Globus pallidus (tissue), 1 donor: ENCODE measurements at places on chromosomes 13 and 19.
A peak's percentile ranks its signal among the peaks of the same experiment; 100 is the strongest.

DNA sequence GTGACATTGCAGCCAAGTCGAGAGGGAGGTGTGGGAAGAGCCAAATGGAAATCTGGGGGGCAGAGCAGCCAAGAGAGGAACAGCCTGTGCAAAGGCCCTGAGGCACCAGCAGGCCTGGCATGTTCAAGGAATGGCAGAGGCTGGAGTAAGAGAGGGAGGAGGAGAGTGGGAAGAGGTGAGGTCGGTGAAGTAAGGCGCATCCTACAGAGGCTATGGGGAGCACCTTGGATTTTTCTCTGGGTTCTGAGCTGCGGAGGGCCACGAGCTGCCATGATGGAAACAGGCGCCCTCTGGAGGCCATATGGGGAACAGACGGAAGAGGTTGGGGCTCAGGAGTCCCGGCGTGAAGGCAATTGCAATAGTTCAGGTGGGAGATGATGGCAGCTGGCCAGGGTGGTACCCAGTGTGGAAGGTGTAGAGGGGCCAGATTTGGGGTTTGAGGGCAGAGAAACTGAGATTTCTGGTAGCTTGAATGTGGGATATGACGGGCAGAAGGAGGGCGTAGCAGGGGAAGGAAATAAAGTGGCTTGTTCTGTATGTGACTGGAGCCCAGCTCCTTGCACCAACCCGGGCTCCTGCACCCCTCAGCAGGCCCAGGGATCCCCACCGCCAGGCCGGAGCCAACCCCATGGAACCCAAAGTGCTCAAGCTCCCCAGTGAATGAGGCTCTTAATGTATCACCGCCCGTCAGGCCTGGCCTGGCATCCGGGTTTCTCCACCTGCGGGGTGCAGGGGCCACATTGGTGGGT is 20.5 kb upstream of the STRN4 start:
- no peak for DNase-seq

GRCh38 chr13:38590796-38591507 is 95.9 kb upstream of the FREM2 start:
- DNase-seq = no peak

DNA sequence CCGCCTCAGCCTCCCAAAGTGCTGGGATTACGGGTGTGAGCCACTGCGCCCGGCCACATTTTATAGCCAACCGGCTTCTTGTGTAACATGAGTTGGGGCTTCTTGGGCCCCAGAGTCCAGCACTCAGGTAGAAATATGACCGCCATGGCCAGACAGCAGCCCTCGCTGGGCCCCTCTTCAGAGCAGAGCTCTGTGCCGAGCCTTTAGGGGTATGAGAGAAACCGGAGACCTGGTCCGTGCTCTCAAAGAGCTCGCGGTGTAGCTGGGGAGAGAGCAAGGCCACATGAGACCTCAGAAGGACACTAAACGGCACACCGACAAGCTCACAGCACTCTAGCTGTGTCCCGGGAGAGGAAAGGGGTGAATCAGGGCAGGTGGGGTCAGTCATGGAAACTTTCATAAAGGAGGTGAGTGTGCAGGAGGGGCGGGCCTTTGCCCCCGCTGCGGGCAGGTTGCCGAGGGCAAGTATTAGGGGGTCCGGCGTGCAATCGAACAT is 15.8 kb downstream of the ACTN4 start:
- no peak for DNase-seq

GRCh38 chr13:46389457-46390451 is 2.7 kb upstream of the RUBCNL start:
- peak; percentile 98 for DNase-seq

DNA sequence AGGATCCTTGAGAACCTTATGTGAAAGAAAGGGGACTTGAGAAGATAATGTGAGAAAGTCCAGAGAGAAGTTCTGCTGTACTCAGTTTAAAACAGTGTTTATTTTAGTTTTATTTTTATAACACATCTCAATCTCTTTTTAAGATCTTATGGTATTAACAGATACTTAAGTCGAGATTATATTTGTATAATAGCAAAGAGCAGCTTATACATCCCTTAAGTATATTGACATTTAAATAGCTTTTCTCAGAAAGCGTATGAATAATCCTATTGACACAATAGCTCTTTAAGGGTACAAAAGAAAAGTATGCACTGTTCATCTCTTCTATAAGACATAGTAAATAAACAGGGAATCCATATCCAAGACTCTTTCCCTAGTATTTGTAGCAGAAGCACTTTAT is 42.2 kb downstream of the TDRD3 start:
- no peak for DNase-seq

DNA sequence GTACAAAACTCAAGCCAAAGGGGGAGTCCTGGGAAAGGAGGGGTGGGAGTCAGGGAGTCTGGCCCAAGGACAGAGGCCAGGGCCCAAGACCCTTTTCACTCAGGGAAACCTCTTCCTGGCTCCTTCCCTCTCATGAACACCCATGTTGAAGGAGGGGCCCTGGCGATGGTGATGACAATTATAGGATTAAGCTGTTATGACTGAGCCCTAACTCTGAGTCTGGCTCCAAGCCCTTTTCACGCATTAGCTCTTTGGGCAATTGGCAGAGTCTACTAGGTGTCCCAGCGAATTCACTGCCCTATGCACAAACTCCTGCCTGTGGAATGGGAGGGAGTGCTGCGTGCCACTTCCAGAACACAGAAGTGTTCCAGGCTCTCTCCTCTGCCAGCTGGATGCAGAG is 20.7 kb downstream of the ZNF575 start:
- DNase-seq = no peak

GRCh38 chr13:111161601-111162600 is 46.8 kb downstream of the ARHGEF7 start:
- no peak for DNase-seq

GRCh38 chr13:51562011-51562671 is 22.1 kb upstream of the WDFY2 start:
- no peak for DNase-seq

DNA sequence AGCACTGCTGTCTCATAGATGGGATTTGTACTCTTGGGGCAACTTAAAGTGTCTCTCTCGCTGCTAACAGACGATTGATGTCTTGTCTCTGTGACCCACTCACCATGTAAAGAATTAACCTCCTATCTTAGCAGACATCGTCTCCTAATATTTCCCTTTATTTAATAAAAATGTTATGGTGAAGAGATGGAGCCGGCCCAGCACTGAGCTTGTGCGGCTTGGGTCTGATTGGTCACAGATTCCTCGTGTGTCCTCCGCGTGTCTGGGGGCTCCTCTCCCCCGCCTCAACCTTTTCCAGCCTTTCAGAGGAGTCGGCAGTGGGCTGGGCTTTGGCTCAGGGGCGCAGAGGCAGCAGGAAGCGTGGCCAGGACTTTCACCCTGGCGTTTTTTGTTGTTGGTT is 13.2 kb upstream of the CRTC1 start:
- DNase-seq = no peak

DNA sequence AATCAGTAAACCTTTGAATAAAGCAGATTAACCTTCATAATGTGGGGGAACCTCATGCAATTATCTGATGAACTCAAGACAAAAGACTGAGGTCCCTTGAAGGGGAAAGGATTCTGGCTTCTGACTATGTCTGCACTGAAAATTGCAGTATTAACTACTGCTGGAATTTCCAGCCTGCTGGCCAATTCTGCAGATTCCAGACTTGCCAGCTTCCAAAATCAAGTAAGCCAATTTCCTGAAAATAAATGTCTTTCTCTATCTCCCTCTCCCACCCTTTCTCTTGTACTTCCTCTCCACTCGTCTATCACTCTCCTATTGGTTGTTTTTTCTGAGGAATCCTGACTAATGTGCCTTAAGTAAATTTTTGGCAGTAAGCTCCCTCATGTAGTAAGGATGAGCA is 1479.9 kb upstream of the PRR20A start:
- DNase-seq = no peak

DNA sequence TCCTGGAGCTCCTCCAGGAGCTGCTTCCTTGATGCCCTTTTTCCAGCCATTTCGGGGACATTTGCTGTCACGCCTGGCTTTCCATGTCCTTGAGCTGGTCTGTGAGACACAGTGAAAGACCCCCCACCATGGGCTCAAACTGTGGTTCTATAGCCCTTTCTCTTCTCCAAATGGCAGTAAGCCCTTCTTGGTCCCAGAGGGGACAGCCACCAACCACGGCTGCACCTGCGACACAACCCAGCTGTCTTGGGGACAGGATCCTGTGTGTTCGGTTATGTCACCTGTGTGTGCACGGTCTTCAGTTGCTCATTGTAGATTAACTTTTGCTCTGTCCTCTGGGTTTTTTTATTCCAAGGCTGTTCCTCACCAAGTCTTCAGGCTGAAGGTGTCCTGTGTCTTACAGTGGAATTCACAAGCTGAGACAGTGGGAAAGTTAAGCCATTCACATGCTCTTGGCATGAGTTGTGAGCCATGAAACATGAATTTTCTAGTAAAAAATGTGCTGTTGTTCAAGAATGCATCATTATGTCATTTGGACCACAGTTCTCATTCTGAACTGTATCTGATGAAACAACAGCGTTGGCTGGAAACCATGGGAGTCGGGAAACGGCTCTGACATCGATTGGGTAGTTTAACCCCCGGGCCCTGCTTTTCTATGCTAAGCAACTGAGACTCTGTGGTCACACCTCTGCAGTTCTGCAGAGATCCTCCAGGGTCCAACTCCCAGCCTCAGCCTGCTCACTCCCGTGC is 129.5 kb upstream of the MCF2L start:
- no peak for DNase-seq

GRCh38 chr13:32038343-32038742 is 6.8 kb downstream of the FRY start:
- DNase-seq = no peak

DNA sequence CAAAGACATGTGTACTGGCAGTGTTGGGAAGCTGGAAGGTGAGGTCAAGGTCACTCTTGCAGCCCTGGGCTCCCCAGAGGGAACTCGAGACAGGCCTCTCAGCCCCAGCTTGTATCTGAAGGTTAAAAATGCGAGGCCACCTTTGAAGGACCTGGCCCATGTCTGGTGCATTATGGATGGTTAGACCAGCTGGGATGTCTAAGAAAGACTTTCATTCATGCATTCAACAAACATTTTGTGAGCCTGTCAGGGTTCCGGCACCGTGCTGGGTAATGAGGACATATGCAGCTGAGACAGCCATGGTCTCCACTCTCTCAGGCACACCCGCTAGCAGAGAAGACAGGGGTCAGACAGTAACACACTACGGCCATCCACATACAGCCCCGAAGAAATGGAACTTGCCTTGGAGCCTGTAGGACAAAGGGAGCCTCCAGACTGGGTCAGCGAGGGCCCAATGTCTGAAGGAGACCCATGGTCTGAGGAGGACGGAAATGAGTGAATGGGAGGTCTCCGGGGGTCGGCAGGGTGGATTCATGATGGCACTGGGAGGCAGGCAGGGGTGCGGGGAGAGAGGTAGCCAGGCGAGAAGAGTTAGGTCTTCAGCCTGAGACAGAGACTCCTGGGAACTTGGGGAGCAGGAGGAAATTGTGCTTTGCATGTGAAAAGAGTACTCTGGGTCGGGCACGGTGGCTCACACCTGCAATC is 19.0 kb downstream of the VSTM2B start:
- DNase-seq = no peak

DNA sequence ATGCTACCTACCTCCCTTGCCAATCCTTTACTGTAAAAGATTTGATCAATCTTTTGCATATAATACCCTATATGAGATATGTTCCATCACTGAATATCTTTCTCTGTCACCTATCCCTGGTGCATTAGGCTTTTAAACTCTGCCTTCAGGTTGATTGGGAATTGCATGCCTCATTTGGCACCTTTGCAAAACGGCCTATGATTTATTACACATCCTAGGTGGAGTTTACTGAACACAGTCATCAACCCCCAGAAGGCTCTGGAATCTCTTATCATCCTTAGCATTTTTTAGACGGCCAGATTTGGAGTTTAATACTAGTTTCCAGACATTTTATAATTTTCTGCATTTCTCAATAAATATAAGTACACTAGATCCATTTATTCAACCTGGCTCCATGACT is 448.4 kb upstream of the SLC10A2 start:
- no peak for DNase-seq

DNA sequence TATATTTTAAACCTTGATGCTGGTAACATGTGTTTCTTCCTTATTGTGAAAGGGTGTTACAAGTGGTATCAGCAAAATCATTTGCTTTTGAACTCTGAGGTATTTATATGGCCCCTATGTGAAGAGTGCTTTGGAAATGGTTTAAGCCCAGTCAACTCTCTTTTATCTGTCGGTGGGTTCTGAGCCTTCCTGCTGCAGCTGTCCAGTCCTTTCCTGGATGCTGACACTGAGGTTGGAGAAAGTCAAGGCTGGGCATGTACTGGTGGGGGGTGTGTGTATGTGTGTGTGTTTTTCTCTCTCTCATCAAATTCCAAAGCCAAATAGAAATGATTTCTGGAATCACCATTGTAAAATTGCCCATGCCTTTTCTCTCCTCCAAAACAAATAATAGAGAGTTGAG is 221.2 kb downstream of the LMO7 start:
- no peak for DNase-seq

GRCh38 chr19:33259539-33259938 is 33.9 kb upstream of the SLC7A10 start:
- DNase-seq = no peak

DNA sequence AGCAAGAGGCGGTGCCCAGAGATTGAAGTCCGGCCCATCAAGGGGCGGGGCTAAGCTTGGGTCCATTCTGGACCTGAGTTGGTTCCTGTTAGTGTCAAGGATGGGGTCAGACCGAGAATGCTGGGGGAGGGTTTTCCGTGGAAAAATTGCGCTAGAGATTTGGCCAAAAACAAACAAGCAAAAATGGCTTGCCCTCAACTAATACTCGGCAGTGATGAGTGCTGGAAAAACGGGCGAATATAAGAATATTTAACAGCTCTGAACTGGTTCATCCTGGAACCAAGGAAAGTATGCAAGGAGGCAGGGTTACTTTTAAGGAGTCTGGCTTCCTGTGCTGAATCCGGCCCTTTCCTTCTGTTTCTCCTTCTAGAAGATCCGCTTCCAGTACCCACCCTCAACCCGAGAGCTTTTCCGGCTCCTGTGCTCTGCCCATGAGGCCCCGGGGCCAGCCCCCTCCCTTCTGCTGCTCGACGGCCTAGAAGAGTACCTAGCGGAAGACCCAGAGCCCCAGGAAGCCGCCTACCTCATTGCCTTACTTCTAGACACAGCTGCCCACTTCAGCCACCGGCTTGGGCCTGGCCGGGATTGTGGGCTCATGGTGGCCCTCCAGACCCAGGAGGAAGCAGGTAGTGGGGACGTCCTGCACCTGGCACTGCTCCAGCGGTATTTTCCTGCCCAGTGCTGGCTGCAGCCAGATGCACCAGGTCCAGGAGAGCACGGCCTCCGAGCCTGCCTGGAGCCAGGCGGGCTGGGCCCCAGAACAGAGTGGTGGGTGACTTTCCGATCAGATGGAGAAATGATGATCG is 880 bp downstream of the SWSAP1 start:
- DNase-seq = no peak

- no peak for DNase-seq
Measured at GRCh38 chr13:104766319-104766718, 1700.1 kb upstream of the SLC10A2 start.
